Activated CD8-positive, alpha-beta memory T cell treated with anti-CD3 and anti-CD28 coated beads for 48 hours (primary cell): ENCODE measurements at places on chromosomes 7 and 10.

DNA sequence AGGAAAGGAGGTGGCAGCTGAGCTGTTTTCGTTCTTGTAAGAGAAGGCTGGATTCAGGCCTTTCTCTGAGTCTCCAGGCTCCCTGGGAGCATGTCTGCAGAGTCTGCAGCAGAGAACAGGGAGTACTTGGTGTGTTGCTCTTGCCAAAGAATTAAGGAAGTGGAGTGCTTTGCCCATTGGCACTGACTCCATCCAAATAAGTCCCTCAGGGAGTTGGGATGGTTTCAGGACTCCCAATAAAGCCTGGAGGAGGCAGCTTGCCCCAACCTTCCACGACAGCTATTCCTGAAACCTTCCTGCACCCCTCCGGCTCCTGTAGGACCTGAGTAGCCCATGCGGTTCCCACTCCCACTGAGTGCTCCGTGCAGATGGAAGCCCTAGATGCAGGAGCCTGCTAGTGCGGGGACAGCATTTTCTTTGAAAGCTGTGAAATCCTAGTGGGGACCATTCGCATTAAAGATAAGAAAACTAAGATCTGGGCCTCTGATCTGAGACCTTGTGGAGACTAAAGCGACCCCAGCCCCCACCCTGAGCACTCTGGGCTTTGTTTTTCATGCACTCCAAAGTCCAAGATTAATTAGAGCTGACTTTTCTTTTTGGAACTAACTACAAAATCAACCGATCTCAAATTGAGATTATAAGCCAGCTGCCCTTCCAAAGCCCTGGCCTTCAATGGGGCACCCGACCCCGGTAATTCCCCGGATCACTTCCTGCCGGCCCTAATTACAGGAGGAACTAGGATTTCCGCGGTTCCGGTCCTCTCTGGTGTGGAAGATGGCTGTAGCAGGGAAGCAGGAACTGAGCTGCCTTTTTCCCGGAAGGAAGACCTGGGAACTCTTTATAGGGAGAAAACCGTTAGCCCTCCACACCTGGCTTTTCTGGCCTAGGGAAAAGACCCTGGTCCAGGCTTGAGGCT is 110.2 kb downstream of the COL13A1 start:
- DNase-seq: no peak

DNA sequence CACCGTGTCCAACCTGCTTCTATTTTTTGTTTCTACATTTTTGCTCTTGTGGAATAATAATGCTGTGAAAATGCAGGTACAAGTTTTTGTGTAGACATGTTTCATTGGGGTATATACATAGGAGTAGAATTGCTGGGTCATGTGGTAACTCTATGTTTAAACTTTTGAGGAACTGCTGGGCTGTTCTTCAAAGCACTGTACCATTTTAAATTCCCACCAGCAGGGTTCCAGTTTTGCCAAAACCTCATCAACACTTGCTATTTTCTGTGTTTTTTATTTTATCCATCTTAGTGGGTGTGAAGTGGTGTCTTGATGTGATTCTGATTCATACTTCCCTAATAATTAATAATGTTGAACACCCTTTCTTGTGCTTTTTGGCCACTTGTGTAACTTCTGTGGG is 138.6 kb downstream of the RGS10 start:
- DNase-seq: no peak

- DNase-seq: no peak
Observed at GRCh38 chr10:28806488-28806941, 129.2 kb downstream of the BAMBI start.

DNA sequence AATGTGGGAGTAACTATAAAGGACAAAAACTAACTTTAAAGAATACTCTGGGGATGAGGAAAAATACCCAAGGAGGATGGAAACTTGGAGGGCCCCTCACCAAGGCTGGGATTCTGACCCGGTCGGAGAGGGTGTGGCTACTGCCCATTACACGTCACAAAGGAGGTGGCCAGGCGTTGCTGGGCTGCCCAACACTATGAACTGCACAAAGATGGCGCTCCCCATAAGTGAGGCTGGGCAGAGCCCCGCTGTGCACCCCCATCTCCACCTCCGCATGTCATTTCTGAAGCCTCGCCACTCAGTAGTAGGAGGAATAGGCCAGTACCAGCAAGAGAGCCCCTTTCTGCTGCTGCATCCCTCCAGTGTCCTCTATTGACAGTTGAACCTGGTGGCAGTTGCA is 290.1 kb upstream of the ZNF32 start:
- DNase-seq: no peak

DNA sequence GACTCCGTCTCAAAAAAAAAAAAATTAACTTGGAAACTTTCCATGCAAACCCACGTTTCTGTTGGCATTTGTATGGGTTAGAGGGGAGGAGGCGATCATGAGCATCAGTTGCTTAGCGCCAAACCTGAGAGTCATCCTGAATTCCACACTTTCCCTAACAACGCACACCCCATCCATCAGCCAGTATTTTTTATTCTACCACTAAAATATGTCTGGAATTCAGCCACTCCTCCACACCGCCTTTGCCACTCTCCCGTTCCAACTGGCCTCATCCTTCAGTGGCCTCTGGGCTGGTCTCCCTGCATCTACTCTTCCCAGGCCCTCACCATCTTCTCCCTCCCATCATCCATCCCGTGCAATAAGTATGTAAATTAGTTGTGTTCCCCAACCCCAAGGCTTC is 4.7 kb upstream of the LMBR1 start:
- no peak for DNase-seq

DNA sequence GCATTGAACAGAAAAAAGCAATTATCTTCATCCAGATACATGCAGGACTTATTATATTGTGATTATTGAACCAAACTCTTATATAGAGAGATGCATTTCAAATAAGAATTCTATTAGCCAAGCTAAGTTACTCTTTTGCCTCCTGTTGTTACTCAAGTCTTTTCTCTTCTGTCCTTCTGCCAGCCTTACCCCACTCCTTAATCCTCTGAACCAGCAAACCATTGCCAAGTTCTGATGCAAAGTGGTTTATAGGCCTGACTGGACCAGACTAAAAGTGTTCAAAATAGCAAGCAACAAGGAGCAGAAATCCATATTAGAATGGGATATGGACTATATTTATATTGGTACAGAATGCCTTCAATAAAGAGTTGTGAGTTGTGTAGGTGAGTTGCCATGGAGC is 2.2 kb upstream of the SLC26A4 start:
- DNase-seq: no peak

GRCh38 chr7:140593672-140593982 is 47.0 kb downstream of the DENND2A start:
- DNase-seq: no peak

GRCh38 chr10:132724446-132724845 is 61.5 kb downstream of the NKX6-2 start:
- DNase-seq: no peak

DNA sequence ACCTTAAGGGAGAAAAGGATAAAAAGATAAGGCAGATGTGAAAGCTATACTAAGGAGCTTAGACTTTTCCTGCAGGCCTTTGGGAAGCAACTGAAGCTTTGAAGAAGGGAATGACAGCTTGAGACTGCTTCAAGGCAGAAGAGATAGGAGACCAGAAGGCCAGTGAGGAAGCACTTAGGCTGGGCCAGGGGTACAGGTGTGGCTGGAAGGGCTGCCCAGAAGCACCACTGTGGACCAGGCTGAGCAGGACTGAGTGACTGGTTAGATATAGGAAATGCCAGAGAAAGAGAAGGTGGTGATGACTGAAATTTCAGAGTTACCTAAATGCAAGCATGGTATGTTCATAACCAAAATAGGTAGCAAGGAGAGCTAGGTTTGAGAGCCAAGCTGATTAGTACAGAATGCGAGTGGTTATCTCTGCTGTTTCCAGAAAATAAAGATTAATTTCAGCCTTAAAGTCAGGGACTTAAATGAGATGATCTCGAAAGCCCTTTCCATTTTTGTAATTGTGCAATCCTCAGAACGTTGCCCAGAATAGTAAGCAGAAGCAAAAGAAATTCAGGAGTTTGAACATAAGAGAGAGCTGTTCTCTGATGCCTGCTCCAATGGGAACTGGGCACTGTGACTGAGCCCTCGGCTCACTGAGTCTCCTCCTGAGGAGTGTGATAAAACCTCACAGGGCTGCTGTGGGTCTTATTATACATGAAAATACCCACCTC is 54.9 kb downstream of the MET start:
- no peak for DNase-seq

DNA sequence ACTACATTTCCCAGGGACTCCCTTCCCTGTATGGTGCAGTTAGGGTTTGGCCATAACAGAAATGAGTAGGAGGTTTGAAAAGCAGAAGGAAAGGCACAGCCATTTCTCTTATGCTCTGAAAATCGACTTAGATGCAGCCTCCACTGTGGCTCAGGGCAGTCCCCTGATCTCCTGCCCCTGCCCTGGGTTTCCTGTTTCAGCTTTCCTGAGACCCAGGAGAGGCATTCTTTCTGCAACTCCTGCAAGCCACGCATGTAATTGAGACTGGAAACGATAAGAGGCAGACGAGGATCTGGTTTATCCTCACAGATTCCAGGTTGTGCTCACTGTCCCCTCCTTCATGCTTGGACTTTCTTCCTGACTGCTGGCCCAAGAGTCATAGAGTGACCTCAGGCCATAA is 461.2 kb upstream of the VSTM2A start:
- no peak for DNase-seq

- DNase-seq: no peak
Observed at GRCh38 chr7:38318803-38319416, 45.5 kb upstream of the TARP start.

GRCh38 chr7:27478556-27478955 is 184.1 kb downstream of the HIBADH start:
- DNase-seq: no peak

- no peak for DNase-seq
Observed at GRCh38 chr10:85650791-85651496, 715.7 kb downstream of the GRID1 start.

DNA sequence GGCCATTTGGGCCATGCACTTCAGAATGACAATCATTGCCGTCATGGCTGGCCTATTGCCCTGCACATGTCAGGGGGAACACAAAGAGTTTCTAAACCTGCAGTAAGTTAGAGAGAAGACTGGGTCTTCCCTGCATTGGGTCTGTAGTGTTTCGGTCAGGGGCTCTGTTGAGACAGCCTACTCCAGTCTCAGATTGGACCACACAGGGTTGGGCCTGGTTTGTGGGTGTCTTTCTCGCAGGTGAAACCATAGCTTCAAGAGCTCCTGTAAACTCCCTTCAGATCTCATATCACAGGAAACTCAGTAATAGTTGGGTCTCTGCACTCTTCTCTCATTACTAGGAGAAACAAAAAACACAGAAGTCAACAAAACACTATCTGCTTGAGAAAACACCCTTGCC is 7.3 kb upstream of the TARP start:
- DNase-seq: no peak

DNA sequence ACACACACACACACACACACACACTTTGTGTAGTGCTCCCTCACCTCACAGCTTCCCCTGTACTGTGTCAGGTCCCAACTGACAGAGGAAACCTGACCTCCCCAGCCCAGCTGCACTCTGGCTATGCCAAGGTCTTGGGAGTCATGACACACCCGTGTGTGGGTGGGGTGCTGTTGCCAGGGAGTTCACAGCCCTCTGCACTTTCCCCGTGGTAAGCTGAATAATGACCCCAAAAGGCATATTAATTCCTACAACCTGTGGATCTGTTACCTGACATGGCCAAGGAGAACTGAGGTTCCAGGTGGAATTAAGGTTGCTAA is 8.9 kb upstream of the NANOS1 start:
- no peak for DNase-seq

- no peak for DNase-seq
Observed at GRCh38 chr10:14507176-14507575, 176.5 kb upstream of the FRMD4A start.

DNA sequence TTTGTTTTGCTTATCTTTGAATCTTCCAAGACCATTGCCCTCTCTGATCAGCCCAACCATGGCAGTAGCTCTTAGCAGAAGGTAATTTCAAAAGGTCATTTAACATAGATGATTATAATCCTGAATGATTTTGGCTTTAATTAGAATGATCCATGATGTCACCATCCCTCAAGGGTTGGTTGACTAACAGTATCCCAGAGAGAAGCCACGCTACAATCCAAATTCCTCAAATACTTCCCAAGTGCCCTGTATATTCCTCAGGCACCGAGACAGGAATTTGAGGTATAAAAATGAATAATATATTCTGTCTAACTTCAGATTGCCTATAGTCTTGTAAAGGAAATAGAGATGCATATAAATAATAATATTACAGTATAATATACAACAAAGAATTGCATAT is 42.1 kb upstream of the TMEM196 start:
- no peak for DNase-seq

GRCh38 chr7:43077732-43078391 is 34.6 kb upstream of the HECW1 start:
- no peak for DNase-seq

DNA sequence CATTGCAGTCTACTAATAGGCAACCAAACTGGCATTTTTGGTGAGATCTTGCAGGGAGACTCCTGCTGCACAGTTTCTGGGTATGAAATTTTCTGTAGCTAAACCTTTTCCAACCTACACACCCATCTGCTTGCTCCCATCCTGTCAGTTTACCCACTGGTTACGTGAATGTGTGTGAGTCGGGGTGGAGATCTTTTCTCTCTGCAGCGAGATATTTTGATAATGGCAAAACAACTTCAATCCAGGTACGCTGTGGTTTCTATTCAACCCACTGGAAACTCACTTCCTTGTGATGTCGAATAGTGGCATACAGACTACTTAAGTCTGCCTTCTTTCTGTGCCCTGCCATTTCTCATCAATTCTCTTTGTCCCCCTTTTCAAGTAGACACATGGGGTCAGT is 4.5 kb downstream of the PLEKHA1 start:
- no peak for DNase-seq

DNA sequence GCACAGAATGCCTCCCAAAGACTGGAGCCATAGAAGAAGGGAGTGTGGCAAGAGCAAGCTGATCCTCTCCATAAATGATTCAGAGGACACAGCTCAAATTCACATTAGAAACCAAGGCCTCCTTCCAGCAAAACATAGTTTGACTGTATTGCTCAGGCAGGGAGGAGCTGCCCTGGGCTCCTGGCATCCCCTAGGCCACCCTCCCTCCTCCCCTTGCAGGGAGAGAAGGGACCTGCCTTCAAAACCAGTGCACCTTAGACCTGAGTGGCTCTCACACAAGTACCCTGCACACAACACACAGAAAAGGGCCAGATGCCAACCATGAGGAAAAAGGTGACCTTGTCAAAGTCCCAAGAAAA is 64.7 kb downstream of the CREB3L2 start:
- no peak for DNase-seq

DNA sequence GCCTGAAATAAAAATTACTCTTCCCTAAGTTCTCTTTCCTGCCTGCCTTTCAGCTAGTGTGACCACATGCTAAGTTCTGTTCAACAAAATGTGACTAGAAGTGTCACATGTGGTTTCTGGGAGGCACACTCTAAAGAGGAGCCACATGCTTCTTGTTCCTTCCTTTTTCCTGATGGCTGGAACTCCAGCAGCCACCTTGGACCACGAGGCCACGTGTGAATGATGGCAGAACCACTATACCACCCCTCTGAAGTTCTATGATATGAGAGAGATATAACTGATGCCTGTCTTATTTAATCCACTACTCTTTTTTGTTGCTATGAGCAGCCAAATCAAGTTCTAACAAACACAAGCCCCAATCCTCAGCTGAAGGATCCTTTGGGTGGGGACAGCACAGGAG is 8.1 kb downstream of the PODXL start:
- no peak for DNase-seq
